H4 (cell line): ENCODE measurements at places on chromosomes 7 and 10.
A peak's percentile ranks its signal among the peaks of the same experiment; 100 is the strongest.

DNA sequence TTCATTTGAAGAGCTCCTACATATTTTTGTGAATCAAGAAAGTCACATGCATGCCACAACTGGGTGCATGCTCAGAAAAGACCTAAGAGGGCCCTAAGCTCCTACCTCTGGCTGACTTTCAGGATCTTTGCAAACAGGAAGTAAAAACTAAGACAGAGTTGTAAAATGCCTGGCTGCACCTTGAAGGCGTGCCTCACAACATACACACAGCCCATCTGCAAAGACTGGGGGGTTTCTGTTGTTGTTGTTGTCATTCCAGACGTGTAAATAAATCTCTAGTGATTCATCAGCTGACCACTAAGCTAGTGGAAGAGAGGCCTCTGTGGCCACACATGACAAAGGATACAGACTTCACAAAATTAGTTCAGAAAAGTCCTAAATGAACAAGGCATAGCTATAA lies 31.8 kb downstream of the SMURF1 start:
- peak; percentile 42 for DNase-seq

DNA sequence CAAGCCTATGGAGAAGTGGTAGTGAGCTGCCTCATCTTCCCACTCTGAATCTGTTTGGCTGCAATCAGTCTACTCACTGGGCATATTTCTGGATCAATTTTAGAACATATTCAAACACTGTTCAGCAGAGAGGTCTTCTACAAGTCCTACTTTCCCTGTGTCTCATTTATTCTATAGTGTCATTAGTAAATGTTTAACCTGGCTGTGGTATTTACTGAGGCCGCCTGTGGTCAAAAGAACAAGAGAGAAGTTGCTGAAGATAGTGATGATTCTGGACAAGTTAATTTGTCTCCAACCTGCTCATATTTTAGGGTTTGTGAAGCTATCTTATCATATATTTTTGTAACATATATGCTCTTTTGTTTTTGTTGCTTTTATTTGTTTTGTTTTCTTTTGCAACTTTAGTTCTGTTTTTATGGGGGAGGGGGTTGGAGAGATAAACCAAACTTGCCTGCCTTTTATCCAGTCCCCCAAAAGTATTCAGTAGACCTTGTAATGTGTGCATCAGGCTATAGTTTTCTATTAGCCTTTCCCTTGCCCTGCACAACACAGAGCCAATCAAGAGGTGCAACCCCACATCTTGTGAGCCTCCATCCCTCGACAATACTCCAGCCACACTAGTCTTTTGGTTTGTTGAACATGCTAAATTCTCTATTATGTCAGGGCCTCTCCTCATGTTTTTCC lies 362.8 kb upstream of the MBL2 start:
- DNase-seq: no peak

- DNase-seq: peak; percentile 25
These were observed 4.8 kb downstream of the STRIP2 start for GRCh38 chr7:129438839-129439651.

GRCh38 chr7:47654672-47655298 lies 72.9 kb upstream of the TNS3 start:
- DNase-seq: peak; percentile 65

GRCh38 chr7:106022193-106022821 lies 59.2 kb downstream of the CDHR3 start:
- peak; percentile 51 for DNase-seq

GRCh38 chr7:77284616-77285015 lies 85.0 kb upstream of the FGL2 start:
- no peak for DNase-seq

GRCh38 chr10:4043897-4044665 lies 259.1 kb upstream of the KLF6 start:
- no peak for DNase-seq

- no peak for DNase-seq
These were observed 281.6 kb upstream of the ZMIZ1 start for GRCh38 chr10:78787125-78787524.

DNA sequence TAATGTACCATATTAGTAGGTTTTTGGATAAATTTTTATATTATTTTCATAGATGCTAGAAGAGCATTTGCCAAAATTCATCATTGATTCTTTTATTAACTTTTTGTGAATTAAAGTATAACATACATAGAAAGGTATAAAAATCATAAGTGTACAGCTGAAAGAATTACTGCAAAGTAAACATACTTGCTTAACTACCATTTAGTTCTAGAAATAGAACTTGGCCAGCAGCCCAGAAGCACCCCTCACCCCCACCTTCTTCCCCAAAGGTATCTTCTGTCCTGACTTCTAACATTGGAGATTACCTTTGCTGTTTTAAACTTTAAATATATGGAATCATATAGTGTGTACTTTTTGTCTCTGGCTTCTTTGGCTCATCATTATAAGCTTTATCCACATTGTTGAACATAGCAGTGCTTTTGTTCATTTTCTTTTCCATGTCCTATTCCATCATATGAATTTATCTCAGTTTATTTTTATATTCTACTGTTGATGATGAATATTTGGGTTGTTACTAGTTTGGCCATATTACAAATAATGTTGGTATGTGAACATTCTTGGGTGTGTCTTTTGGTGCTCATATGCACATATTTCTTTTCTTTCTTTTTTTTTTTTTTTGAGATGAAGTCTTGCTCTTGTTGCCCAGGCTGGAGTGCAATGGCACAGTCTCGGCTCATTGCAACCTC lies 142.8 kb downstream of the ADK start:
- peak; percentile 5 for DNase-seq

DNA sequence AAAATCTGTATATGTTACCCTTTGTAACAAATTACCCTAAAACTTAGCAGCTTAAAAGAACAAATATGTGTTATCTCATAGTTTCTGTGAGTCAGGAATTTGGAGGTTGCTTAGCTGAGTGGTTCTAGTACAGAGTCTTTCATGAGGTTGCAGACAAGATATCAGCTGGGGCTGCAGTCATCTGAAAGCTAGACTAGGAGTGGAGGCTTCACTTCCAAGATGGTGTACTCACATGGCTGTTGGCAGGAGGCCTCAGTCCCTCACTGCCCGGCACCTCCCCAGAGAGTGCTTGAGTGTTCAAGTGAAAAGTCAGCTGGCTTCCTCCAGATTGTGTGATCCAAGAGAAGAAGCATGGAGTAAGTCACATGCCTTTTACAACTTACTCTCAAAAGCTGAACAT lies 16.9 kb upstream of the GGCT start:
- no peak for DNase-seq

DNA sequence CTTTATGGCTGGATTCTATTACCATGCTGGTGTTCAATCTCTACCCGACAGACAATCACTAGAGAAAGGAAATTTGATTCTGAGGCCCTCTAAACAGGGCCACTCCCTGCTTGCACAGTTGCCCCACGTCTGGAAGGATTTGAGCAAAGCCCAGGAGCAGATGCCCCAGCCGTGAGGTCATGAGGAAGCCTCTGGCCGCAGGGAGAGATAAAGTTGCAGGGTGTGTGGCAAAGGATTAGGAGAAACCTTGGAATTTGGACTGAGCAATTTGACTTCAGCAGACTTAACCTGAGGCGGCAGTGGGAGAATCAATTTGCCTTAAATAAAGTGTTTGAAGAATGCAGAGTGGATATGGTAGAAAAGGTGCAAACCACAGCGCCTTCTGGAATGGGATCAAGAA lies 40.2 kb upstream of the KLF6 start:
- DNase-seq: peak; percentile 77

DNA sequence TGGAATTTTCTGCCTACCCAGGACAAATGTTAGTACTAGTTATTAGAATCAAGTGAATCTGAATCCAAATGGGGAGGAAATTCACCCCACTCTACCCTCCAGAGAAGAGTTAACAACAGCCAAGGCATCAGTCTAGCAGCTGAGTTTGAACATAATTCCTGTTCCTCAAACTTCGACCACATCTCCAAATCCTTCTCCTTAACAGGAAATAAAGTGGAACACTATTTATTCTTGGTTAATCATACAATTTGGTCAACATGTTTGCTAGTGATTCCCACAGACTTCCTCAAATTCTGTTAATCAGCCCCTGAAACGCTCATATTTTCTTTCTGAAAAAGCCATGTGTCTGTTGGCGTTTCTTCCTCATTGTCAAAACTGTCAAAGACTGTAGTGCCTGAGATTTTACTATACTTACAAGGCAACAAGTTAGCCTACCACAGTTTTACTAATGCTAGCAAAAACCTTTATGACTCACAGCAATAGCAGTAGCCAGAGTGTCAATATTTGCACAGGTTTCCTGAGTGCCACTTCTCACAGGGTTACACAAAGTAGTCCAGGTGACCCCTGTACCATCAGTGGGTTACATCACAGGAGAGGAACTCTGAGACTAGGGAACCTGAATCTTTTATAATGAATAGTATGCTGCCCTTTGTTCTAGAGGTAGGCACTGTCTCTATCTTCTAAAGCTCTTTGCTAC lies 202.9 kb downstream of the GRM3 start:
- DNase-seq: no peak

GRCh38 chr7:149306854-149307253 lies 44.9 kb downstream of the ZNF783 start:
- DNase-seq: no peak
